ENCODE measurements at places on chromosomes 2 and 18.

DNA sequence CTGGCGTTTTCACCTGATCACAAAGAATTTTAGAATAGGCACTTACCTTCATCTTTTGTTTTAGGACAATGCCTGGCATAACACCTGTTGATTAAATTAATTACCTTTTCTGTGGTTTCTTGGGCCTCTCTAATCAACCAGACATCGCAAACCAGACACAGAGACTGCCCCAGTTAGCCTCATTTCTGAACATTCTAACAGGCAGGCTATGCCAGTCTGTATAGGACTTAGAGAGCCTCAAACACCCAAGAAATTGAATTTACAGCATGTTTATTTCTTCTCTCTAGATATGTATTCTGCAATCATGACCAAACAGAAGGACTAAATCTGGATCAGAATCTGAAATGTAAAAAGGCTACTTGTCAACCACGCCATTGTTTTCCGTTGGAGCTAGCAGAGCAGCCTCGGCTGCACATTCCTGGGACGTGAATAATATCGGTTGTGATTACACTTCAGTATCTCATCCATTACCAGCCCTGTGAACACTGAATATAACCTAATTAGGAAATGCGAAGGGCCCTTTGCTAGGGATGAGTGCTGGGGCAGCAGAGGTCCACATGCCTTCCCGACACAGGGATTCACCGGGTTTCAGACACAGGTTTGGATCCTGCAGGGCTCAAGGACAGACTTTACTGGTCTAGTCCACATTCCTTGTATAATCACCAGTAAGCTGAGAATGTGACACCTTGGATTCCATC is 17.5 kb upstream of the CDC42EP3 start:
- no peak for DNase-seq

DNA sequence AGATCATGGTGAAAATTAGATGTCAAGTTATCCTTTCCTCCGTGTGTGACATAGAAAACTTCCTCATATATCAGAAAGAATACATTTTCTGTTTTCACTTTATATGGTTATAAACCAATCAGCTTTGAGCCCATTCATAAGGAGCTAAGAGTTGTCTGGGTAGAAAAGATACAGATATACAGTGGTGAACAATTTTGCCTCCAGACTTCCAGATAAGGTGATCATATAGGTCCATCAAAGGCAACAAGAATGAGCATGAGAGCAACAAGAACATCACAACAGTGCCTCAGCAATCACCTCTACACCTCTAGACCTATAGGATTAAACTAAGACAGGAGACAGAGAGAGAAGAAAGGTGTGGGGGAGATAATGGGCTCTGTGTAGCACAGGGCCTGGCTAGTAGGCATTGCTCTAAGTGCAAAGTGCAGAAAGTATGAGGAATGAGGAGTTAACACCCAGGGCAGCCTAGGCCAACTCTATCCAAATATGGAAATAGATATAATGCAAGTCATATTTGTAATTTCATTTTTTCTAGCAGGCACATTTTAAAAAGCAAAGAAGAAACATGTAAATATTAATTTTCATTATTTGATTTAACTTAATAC is 8.3 kb downstream of the TNP1 start:
- DNase-seq, result no peak

DNA sequence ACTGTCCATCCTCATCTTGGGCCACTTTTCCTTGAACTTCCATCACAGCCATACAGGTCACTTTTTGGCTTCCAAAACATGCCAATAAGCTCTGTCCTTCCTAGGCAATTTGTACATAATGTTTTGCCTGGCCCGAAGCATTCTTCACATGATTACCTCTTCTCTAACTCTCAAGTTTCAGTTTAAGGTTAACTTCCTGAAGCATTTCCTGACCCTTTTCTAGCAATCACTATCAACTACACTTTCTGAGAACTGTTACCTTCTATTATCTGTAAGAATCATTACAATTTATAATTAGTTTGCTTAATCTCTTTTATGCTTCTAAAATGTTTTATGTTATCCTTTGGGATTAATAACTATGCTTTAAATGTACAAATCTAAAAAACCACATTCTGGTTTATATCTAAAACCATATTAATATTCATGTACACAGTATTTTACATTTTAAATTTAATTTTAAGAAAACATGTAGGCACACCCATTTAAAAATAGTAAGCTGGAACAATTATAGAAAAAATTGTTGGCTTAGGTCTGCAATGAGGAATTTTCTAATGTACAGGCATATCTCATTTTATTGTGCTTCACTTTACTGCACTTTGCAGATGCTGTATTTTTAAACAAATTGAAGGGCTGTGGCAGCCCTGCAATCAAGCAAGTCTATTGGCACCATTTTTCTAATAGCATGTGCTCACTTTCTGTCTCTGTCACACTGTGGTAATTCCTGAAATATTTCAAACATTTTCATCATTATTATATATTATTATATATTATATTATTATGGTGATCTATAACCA is 76.4 kb downstream of the C2orf74 start:
- DNase-seq, result no peak

- DNase-seq, result no peak
Measured at GRCh38 chr2:196187898-196188458, 16.6 kb upstream of the STK17B start.

DNA sequence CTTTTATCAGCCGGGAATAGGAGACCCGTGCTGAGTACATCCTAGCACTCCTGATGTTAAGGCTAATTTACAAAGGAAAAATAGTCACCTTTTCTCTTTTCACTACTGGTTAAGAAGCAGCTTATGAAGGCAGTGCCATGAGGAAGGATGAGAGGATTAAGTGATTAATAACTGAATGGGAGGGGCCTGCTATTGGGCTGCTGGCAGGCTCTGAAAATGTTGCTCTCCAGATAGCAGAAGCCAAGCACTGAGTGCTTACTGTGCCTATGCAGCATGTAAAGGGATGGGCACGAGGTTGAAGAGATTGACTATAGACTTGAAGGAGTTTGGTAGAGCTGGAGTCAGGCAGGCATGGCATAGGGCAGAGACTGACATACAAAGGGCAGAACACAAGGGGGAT is 282.4 kb upstream of the THSD7B start:
- DNase-seq, result no peak

Measured in NCI-H1417 treated with DMSO at 0.1 percent for 48 hours (cell line).